ENCODE measurements at places on chromosomes 3 and 15. TPM values are rescaled to one million over a fixed set of nuclear protein-coding genes. Genes with fewer than 3 reads are reported as not detected.

RLBP1 gene
- total RNA-seq: not detected

ISLR2 gene
- total RNA-seq: not detected

ENTPD3 gene
- total RNA-seq: not detected

ATP10A gene
- total RNA-seq: 60.2 TPM

SACM1L gene
- total RNA-seq: 70.8 TPM

ERC2 gene
- total RNA-seq: 0.11 TPM

SPTBN5 gene
- 1.0 TPM for total RNA-seq

SPINK8 gene
- total RNA-seq: not detected

ISLR gene
- total RNA-seq: not detected

ADCY5 gene
- total RNA-seq: not detected

ZMYND10 gene
- total RNA-seq: 3.6 TPM

ATP13A5 gene
- not detected for total RNA-seq

GOLGA8T gene
- not detected for total RNA-seq

IGDCC3 gene
- total RNA-seq: not detected
